ENCODE measurements at places on chromosomes 3 and 15.

- DNase-seq, result no peak
Measured at GRCh38 chr3:67521053-67521646, 133.3 kb downstream of the SUCLG2 start.

DNA sequence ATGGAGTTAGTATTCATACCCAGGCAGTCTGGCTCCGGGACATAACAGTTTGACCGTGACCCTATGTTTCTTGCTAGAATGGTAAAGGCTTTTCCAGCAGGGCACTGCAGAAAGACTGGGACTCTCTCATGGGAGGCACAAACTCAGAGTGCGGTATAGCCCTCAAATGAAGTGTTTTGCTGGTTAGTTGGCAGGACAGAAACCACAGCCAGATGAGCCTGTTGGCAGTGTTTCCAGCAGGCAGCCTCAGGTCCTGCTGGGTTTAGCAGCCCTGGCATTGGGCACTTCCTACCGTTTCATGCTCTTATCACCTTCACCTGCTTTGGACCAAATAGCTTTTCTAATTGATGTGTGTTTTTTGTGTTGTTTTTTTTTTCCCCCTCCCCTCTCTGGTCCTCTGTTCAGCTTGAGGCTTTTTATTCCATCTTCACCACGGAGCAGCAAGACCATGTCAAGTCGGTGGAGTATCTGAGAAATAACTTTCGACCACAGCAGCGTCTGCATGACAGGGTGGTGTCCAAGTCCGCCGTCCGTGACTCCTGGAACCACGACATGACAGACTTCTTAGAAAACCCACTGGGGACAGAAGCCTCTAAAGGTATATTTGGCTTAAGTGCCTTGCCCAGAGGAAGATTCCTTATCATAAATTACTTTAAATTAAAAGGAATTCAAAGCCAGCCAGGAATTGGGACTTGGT lies 205.6 kb downstream of the FEZF2 start:
- no peak for DNase-seq

DNA sequence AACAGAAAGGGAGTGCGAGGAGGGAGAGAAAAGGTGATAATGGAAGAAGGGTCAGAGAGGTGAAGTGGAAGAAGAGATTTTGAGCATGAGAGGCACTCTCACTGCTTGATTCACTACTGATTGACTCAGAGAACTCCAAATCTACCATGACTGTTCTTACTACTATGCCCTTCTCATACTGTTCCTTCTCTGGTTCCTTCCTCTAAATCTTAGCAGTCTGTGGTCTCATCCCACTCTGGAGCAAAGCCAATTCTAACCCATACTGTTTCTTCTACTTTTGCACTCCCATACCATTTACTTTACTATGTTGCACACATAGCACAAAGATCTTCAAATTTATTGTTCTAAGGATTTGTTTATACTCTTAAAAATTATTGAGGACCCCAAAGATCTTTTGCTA lies 100.8 kb downstream of the DTWD1 start:
- DNase-seq, result no peak

GRCh38 chr15:52857937-52858781 lies 68.0 kb upstream of the ONECUT1 start:
- no peak for DNase-seq

DNA sequence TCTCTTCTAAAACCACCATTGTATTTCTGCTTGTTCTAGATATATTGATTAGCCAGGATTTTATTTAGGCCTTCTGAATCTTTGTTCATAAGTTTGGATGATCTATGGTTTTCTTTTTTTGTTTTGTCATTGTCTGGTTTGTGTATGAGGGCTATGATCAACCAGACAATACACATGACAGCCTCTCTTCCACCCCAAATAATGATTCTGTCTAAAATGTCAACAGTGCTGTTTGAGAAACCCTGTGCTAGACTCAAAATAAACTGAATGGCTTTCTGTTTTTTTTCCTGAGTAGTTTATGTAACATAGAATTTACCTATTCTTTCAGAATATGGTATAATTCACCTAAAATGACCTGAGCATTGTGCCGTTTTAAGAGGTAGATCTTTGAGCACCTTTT lies 66.1 kb downstream of the PLCL2 start:
- DNase-seq, result no peak

DNA sequence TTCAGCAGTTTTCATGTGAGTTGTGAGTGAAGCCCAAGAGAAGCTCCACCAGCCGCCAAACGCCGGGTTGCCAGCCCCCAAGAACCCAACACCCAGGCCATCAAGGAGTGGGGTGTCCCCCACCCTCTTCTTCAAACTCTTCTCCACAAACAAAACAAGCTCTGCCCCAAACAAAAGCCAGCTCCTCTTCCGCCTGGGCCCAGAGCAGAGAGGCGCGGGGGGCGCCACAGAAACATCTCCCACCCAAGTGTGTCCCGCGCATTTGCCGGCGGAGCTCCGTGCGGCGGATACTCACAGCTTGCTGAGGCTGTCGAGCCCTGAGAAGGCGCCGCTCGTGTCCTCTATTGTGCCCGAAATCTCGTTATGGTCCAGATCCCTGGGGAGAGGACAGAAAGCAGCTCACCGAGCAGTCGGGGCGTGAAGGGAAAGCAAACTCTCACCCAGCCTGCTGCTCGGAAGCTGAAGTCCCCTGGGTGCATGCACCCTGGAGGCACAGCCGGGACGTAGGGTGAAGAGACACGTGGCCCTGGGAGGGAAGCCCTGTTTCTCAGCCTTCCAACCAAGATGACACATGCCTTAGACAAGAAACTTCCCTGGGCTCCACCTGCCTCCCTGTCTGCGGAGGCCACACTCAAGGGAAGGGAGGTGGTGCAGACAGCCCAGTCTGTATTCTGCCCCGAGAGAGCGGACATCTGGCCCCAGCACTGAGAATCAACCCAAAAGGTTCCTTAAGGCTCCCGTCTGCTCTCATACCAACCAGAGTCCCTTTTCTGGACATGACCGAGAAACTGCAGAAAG lies 95.7 kb downstream of the LRIG1 start:
- DNase-seq, result no peak

GRCh38 chr3:38599886-38600285 lies 49.6 kb downstream of the SCN5A start:
- no peak for DNase-seq

DNA sequence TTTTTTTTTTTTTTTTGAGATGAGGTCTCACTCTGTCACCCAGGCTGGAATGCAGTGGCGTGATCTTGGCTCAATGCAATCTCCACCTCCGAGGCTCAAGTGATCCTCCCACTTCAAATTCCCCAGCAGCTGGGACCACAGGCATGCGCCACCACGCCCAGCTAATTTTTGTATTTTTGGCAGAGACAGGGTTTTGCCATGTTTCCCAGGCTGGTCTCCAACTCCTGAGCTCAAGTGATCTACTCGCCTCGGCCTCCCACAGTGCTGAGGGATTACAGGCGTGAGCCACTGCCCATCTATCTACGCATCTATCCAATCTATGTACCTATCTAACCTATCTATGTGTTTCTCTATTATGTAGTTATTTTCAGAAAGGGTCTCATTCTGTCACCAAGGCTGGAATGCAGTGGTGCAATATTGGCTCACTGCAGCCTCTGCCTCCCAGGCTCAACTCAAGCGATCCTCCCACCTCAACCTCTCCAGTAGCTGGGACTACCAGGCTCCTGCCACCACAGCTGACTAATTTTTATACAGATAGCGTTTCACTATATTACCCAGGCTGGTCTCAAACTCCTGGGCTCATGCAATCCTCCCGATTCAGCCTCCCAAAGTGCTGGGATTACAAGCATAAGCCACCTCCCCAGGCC lies 20.2 kb upstream of the GPX1 start:
- DNase-seq, result no peak

DNA sequence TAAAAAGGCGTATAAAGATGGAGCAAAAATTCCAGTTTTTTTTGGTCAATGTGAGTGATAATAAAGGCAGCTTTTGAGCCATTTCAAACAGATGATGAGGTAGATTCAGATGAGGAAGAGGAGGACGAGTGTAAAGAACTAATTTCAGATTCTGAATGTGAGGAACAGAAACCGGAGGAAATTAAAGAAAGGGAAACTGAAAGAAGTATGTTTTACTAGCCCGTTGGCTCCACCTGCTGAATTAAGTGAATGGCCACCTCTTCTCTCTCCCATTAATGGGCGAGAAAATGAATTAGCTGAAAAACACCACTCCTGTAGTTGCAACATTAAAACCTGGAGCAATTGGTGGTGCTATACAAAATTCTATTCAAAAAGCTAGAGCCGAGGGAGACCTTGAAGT lies 55.4 kb downstream of the CYP19A1 start:
- no peak for DNase-seq

- DNase-seq, result no peak
Measured at GRCh38 chr15:101784644-101785043, 18.7 kb upstream of the OR4F6 start.

DNA sequence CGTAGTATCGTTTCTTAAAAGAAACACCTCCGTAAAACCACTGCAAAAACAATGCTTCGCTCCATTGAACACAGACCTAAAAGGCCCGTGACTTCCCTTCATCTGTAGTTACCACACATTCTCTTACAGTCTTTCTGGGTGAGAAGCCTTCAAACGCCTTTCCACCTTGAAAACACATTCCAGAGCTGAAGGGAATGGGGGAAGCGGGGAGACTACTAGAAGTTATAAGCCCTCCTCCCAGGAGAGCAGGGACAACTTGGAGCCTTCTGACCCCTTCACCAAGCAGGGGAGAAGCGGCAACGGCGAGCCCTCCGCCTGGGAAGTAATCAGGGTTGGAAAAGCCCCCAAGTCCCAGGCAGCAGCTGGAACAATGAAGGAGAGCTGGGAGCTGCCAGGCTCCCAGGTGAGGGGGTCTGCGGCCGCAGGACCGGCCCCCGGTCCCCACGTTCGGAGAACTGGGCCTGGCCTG lies 461 bp downstream of the SECISBP2L start:
- DNase-seq, result peak; percentile 57

DNA sequence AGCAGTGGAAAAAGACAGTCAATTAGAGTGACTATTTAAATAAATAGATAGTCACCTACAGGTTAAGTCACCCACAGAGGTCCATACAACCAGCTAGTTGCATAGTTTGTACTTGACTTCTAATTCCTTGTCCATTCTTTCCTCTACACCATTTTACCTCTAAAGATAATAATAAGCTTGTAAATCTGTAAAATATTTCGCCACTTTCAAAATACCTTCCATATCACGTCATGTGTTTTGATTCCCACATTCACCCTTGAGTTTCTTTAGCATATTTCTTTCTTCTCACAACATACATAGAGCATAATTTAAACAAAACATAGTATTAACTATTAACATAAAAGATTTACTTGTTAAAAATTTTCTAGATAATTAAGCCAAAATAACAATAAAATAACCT lies 689.6 kb downstream of the MECOM start:
- DNase-seq, result no peak

DNA sequence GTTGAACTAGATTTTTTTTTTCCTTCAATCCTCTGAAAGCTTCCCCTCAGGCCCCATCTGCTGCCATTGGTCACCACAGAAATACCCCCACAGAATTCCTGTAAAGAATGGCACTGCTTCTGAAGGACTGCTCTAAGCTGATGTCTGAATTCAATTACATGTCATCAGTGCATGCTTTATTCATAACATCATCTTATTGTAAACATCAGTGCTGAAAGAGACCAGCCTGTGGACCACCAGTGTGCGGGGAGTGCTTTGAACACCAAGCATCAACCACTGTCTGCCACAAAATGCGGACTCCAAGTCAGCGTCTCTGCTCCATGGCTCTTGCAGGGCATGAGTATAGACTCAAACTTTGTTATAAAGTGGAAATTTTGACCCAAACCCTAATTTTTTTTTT lies 11.6 kb downstream of the PHLDB2 start:
- no peak for DNase-seq

GRCh38 chr3:65951836-65952505 lies 86.7 kb downstream of the MAGI1 start:
- no peak for DNase-seq

- DNase-seq, result no peak
Measured at GRCh38 chr15:39843565-39843964, 60.9 kb upstream of the FSIP1 start.

GRCh38 chr3:117553461-117553860 lies 843.9 kb downstream of the TUSC7 start:
- no peak for DNase-seq

- DNase-seq, result no peak
Measured at GRCh38 chr3:182414586-182414985, 378.7 kb upstream of the ATP11B start.

DNA sequence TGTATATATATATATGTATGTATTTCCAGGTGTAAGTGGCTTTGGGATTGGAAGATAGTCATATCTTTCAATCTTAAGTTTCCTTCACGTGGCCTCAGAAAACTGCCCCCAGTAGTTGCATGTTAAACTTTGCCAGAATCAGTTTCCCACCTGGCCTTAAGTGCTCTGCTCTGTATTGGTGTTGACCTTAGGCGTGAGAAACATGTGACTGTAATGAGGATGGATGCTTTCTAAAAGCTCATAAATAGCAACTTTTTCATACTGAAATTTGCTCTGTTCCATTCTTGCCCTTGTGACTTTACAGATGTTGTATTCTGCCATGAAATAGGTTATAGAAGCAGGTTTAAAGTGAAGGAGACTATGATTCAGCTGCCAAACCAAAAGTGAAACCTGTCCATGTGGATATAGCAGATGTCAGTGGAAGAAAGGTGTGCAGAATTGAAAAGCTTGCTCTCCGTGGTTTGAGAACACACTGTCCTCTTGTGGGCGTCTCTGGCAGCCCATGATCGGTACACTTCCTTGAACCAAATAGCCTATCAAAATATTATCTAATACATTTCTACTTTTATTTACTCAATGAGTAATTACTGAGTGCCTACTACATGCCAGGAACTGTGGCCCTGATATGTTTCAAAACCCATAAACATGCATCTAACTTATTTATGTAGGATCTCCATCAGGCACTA lies 15.8 kb downstream of the SCG5 start:
- no peak for DNase-seq

Measured in hippocampal formation (tissue), 2 donors.